ENCODE measurements at places on chromosomes 3 and 15.

GRCh38 chr3:114626751-114627150 lies 332.9 kb downstream of the TIGIT start:
- DNase-seq: no peak

GRCh38 chr3:80606073-80606472 lies 838.3 kb upstream of the ROBO1 start:
- DNase-seq: no peak

DNA sequence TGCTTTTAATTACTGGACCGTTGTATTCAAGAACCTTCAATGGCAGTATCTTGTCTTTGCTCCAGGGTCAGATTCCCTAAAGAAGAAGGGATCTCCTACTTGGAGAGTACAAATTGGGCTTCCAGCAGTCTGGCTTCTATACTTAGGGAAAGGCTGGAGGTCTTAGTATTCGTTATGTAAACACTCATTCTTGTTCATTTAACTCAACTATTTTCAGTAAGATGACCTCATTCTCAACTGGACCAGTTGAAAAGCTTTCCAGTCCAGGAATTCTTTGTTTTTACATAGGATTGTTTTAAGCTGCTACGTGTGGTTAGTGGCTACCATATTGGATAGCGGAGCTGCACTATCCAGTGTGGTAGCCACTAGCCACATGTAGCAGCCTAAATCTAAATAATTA lies 4.6 kb downstream of the SENP5 start:
- no peak for DNase-seq

GRCh38 chr3:71191031-71191482 lies 392.5 kb downstream of the FOXP1 start:
- no peak for DNase-seq

DNA sequence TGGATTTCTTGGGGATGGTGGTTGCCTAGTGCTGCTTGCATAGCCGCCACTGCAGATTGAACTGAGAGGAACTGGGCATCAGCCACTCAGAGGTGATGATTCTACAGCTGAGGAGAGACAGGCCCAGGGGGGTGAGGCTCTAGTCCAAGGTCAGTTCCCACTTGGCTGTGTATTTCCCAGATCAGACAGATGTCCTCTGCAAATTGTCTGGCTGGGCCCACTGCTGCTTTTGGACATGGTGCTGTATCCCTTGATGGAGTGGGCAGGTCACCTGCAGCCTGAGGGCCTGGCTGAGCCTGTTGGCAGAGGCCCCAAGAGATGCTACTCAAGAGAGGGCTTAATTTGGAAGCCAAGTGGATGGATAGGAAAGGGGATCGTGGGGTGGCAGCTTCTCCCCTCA lies 124.5 kb upstream of the CTDSPL start:
- no peak for DNase-seq

DNA sequence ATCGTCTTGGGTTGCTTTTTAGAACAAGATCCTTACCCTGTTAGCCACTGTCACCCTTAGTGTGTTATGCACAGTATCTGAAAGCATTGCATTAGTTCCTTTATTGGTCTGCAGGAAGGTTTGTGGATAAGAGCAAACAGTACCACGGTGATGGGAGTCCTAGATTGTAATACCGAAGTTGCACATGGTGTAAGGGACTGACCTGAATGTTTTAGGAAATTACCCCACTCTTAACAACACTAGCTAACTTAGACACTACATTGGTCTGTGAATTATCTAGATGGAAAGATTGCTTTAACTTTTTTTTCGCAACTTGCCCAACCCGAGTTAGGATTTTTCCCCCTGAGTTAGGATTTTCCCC lies 1.3 kb downstream of the STT3B start:
- DNase-seq: no peak

Measured in activated effector memory CD4-positive, alpha-beta T cell treated with anti-CD3 and anti-CD28 coated beads, Interleukin-2, amount 50 U/mL, for 16 hours (primary cell).